ENCODE measurements at places on chromosomes 1 and 21.

DNA sequence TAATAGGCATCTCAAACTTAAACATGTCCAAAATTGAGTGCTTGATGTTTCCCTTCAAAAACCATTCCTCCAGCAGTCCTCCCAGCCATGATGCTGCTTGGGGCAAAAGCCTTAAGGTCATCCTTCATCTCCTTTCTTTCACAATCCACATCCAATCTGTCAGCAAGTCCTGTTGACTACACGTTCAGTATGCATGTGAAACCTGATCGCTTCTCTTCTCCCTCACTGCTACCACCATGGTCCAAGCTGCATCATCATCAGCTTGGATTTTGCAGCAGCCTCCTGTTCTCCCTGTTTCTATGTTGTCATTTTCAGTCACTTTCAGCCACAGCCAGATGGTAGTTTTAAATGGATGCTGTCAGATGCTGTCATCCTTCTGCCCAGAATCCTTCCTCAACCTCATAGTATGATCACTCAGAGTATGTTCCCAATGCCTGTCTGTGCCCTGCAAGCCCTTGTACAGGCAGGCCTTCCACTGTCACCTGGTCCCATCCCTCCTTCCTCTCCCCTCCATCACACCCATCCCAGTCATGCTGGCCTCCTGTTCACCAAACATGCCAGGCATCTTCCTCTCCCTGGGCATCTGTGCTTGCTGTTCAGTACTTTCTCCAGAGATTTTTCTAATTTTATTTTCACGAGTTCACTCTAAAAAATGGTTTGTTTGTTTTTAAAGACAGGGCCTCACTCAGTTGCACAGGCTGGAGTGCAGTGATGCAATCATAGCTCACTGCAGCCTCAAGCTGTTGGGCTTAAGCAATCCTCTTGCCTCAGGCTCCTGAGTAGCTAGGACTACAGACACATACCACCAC, 66.0 kb downstream of the SYDE2 start:
- DNase-seq = no peak

- peak; percentile 42 for DNase-seq
These were observed 33.0 kb downstream of the EPHA2 start for GRCh38 chr1:16122916-16123315.

GRCh38 chr1:89610457-89611011, 22.4 kb upstream of the LRRC8C start:
- DNase-seq = peak; percentile 80

DNA sequence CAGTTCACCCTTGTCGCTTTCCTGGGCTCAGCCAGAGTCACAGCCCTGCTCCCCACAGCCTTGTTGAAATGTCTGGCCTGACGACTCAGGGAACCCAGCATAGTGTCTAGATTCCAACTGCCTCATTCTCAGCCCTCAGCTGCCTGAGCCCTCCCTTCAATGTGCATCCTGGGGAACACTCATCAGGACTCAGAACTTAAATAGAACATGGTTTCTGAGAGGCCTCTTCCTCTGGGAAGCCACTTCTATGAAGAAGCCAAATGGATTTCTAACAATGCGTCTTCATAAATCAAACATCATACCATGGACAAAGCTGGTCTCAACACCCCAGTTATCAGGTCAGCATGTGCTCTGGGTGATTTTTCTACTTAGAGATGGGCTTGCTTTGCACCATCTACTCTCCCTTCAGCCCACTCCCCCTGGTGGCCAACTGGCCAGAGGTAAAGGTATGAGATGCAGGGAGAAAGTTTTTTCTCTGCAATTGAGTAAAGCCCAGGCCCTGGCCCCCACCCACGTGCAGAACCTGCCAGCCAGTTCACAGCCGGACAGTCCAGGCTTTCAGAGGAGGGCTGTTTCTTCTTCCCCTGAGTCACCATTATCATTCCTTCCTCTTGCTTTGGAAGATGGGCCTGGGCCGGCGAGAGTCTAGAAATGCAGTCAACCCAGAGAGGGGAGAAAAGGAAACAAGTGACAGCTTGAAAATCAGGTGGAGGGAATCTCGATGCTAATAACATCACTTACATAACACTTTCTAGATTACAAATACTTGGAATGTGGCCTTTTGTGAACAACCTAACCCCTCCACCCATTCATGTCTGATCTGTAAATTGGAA, 32.1 kb downstream of the CD244 start:
- peak; percentile 82 for DNase-seq

DNA sequence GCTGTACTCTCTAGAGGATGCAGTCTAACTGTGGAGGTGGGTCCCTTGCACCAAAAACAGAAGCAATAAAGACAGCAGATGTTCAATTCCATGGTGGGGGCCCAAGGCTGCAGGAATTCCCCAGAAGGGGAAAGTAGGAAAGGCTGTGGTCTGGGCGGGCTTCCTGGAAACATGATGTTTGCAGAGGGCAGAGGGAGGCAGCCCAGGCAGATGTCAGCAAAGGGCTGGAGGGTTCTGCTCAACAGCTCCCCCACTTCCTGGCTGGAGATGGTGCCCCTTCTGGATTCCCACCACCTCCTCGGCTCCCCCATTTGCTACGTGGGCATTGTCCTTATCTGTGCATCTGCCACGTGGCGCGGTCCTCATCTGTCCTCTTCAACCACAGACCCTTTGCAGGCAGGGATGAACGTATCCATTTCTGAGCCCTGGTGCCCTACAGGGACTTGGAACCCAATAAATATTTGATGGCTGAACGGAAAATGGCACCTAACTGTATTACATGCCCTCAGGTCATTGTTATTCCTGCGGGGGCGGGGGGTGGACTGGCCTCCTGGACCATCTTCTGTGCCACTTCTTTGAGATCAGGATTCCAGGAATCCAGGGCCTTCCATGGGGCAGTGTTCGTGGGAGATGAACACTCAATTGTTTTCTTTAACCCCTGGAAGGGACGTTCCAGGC, 8.4 kb upstream of the GUCA2B start:
- DNase-seq = no peak

- peak; percentile 23 for DNase-seq
These were observed at the start of gene C2CD2 for GRCh38 chr21:41953831-41954653. Gene C2CD2 (minus strand): TSS chr21:41954018. CDS start chr21:41953648, 370 bp downstream.

DNA sequence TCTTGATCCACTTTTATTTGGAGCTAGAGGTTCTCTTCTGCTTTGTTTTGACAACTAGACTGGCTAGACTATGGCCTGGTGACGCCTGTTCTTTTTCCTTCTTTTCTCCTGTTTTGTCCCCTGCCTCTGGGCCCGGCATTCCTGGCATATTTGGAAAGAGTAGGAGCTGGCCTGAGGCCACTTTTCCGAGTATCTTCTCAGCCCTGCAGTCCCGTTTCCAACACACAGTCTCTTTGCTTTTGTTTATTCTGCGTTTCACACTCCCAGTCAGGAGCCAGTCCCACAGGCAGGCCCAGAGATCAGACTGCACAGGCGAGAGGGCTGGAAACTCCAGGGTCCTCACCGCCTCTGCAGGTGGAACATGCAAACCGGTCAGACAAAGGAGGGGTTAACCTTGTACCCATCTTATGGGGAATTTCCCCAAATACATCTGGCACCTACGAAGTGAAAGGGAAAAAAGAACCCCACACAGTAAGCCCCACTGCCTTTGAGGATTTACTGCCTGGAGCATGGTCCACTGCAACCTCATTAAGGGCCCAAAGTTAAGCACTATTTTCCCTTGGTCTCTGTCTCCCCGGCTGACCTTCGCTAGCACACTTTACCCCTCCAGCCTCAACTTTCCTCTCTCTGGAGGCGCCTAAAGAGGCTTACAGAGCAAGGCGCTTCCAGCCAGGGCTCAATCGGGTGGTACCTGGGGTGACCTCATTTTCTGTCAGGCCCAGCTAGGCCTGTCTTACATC, 141.1 kb downstream of the TOMM20 start:
- peak; percentile 43 for DNase-seq

GRCh38 chr1:234519506-234519905, 40.5 kb upstream of the TARBP1 start:
- no peak for DNase-seq

DNA sequence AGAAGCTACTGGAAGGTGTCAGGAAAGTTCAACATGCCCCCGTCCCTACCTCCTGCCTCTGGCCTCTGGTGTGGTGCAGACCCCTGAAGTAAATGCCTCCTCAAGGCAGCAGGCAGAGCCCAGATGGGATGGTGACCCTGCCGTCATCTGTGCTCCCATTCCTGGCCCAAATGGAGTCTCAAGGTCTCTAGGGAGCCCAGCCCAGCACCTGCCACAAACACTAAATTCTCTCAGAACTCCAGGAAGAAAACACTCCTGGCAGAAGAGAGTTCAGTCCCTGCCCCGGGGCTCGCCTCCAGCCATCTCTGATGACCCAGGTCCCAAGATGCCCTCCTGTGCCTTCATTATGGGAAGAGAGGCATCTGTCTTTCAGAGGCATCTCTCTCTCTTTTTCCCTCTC, 261.6 kb upstream of the TMEM51 start:
- DNase-seq = no peak

DNA sequence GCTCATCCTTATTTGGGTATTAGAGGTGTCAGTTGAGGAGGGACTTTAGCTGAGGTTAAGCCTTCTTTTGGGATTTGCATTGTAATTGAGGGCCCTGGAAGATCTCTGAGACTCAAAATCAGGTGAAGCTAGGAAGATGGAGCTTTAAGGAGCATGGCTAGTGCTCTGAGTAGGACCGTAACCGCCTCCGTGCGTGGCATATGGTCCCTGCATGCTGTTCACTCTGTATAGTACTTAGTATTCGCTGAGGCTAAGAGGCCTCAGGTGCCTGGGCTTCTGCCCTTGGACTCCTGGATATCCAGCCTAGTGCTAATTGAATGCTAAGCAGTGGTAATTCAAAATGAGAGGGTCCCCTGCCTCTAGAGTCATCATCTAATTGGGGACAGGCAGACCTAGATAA, 22.5 kb downstream of the NSUN4 start:
- no peak for DNase-seq

DNA sequence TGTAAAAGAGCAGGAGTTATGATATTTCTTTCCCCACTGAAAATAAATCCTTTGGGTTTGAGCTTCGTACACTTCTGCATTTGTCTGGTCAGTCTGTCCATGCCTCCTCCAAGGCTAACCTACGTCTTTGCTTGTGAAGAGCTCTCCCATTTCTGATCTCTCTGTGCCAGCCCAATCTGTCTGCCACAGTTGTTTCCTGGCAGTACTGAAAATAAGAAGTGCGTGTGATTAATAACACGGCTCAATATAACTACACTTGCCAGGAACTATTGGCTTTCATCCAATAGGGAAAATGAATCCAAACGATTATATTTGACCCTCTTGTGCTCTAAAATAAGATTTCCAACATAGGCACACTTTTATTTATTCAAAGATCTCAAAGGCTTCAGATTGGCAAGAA, 19.2 kb upstream of the COL24A1 start:
- DNase-seq = no peak

DNA sequence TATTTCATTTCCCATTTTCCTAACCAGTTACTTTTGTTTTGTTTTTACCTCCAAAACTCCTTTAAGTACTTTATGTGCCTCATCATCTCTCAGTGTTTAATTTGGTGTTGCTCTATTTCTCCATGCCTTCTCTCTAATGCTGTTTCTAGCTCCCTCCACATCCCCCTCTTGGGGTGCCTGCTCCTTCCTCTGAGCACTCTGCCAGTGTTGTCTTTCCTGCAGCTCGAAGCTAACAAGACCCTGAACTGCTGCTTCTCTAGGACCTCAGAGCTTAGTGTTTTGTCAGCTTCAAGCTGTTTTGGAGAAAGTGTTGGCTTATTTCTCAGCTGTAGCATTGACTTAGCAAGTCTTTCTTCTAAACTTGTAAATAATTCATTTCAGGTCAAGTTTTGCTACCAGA, 290.6 kb downstream of the DPYD start:
- no peak for DNase-seq

GRCh38 chr1:19547814-19548213, 62.5 kb upstream of the CAPZB start:
- no peak for DNase-seq

GRCh38 chr1:54415533-54415932, 9.3 kb upstream of the SSBP3 start:
- no peak for DNase-seq

GRCh38 chr1:7726623-7727022, 44.5 kb upstream of the VAMP3 start:
- DNase-seq = no peak

DNA sequence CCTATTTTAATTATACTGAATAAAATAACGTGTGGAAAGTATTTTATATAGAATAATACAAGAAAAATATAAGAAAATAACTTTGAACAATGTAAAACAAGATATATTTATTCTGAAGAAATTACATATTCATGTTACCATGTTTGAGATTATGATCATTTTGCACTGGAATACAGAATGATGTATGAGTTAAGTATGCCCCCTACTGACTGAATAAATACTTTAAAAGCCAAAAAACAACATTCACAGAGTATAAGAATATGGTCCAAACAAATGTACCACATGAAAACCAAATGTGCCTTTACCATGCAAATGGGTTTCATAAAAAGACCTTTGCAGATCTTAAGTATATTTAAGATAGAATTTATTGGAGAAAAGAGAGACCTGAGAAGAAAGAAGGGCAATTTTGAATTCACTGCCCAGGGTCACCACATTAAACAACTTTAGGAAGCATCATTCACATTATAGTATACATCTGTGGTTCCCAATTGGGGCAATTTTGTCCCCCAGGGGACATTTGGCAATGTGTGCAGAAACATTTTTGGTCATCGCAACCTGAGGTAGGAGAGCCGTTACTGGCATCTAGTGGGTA, 136.6 kb upstream of the GFI1 start:
- peak; percentile 29 for DNase-seq

- DNase-seq = no peak
These were observed 18.7 kb upstream of the GOLT1A start for GRCh38 chr1:204232526-204232925.

DNA sequence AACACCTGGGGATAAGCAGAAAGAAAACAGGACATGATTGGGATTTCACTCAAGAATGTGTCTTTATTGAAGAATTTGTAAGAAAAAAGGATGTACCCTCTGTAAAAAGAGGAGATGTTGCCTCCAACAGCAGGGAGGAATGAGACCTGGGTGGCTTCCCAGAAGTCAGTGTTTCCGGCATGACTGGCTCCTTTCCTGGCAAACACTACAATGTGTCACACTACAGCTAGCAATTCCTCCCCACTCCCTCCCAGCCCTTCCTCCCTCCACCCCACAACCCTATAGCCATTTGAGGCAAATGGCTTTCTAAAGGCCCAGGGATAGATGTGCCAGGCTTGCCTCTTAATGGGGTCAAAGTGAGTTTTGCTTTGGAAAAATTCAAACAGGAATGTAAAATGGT, 11.5 kb upstream of the COL8A2 start:
- no peak for DNase-seq

DNA sequence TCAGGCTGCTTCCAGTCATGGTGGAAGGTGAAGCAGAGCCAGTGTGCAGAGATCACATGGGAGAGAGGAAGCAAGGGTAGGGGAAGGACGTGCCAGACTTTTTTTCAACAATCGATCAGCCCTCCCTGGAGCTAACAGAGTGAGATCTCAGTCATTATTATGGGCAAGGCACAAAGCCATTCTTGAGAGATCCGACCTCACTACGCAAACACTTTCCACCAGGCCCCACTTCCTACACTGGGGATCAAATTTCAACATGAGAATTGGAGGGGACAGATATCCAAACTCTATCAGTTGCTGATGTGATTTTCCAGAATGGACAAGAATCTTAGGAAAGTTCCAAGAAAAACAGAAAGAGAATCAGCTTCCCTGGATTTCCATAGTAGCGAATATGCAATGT, 60.5 kb downstream of the BACE2 start:
- no peak for DNase-seq

- no peak for DNase-seq
These were observed at the start of gene MLLT11 for GRCh38 chr1:151060007-151060656. Gene MLLT11 (plus strand): TSS chr1:151060397. CDS start chr1:151067225, 6,828 bp downstream.

GRCh38 chr21:38319781-38320180, 63.0 kb downstream of the KCNJ15 start:
- DNase-seq = no peak
